Activated naive CD4-positive, alpha-beta T cell (primary cell): ENCODE measurements at places on chromosomes 1 and 21.

DNA sequence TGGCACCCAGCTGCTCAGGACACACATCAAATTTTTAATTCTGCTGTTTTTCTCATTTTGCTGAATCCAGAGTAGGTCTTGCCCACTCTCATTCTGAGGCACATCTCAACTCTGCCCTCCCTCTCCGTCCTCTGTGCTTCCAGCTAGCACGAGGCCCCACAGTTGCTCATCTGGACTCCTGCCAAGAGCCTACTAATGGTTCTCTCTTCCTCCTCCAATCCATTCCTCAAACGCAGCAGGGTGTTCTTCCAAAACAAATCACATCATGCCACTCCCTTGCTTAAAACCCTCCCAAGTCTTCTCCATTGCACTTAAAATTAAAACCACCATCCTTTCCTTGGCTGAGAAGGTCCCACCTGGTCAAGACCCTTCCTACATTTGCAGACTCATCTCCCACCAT, 49.8 kb upstream of the SCAF4 start:
- no peak for DNase-seq

- no peak for DNase-seq
Measured at GRCh38 chr1:14160781-14161180, 437.7 kb upstream of the KAZN start.

DNA sequence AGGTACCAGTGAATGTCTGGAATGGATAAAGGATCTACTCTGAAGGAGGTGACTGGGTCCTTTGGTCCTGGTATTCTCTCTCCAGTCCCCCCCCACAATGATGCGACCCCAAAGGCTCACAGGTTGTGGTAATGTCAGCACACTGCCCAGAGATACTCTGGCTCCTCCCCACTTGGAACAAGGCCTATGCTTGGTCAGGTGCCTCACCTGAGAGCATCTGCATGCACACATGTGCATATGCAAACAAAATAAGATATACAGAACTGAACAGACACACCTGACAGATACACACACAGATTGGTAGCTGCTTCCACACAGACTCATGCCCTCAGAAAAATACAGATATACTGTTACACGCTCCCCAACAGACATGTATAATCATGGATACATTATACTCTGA, 33.5 kb downstream of the DMAP1 start:
- no peak for DNase-seq

DNA sequence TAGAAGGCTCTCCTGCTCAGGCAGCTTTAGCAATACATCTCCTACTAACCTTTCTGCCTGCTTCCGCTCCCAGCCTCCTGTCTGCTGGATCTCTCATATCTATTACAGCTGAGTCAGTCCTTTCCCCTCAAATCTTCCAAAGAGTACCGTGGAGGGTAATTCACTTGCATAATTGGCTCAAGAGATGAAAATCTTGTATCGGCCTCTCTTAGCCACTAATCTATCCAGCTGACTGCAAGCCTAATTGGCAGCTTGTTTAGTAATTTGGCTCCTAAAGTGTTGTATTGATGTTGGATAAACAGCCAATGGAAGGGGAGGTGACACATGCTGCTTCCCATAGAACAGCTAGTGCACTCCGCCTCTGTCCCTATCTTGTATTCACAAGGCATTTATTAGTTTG, 195.7 kb downstream of the GPATCH2 start:
- DNase-seq: no peak

- no peak for DNase-seq
Measured at GRCh38 chr1:75129983-75130789, 4.0 kb upstream of the LHX8 start.

- DNase-seq: no peak
Measured at GRCh38 chr1:66247415-66248208, 286.3 kb upstream of the SGIP1 start.
